ENCODE measurements at places on chromosomes 2 and 18. TPM values are rescaled to one million over a fixed set of nuclear protein-coding genes. Genes with fewer than 3 reads are reported as not detected.

KIAA2012 gene
- not detected for polyA plus RNA-seq

ICOS gene
- polyA plus RNA-seq = 0.80 TPM

SULT1C3 gene
- not detected for polyA plus RNA-seq

CHAC2 gene
- 3.0 TPM for polyA plus RNA-seq

DNA sequence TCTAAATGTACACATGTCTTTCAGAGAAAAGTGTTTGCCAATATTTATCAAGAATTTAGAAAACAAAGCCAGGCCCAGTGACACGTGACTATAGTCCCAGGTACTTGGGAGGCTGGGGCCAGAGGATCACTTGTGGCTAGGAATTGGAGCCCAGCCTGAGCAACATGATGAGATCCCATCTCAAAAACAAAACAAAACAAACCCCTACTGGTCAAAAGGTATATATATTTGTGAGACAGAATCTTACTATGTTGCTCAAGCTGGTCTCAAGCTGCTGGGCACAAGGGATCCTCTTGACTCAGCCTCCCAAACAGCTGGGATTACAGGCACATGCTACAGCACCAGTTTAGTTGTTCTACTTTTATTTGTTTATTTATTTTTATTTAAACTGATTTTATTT is 79.2 kb downstream of the ZDBF2 start:
- no peak overlapping the region for H3K4me3 ChIP-seq
- H3K27me3 ChIP-seq = peaks cover 10% of the 10 kb centered on the region
- H3K4me1 ChIP-seq = no peaks in the 10 kb centered on the region
- H3K36me3 ChIP-seq = no peaks in the 10 kb centered on the region
- DNase-seq = no peak
- H3K27ac ChIP-seq = no peak overlapping the region

GRCh38 chr18:24674200-24674599 is 213.8 kb downstream of the HRH4 start:
- no peak for DNase-seq
- H3K27me3 ChIP-seq = peaks cover 6% of the 10 kb centered on the region
- H3K4me1 ChIP-seq = no peaks in the 10 kb centered on the region
- H3K27ac ChIP-seq = no peak overlapping the region

GRCh38 chr18:48838921-48839818 is 111.6 kb downstream of the SMAD7 start:
- H3K4me3 ChIP-seq = peak overlapping the region; percentile 80
- peak overlapping the region; percentile 98 for H3K27ac ChIP-seq
- H3K36me3 ChIP-seq = no peaks in the 10 kb centered on the region
- peaks cover 5% of the 10 kb centered on the region for H3K27me3 ChIP-seq

DNA sequence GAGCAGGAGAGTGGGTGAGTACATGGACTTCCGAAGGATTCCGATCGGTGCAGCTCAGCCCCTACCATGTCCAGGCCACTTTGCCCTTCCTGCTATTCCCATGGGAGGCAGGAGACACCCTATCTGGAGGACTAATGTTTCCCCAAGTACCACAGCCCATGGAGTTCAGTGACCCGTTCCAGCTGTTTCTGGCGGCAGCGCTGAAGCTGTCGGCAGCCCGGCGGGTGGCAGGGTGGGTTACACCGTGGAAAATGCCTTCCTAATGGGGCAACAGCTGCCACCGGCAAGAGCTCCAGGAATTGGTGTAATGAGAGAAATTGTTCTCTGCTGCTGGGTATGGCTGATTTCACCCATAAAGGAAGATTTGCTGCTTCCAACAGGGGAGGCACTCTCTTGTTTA is 98.3 kb downstream of the MYCN start:
- no peak overlapping the region for H3K27ac ChIP-seq
- H3K4me1 ChIP-seq = no peaks in the 10 kb centered on the region
- H3K4me3 ChIP-seq = no peak overlapping the region
- no peak for DNase-seq

DNA sequence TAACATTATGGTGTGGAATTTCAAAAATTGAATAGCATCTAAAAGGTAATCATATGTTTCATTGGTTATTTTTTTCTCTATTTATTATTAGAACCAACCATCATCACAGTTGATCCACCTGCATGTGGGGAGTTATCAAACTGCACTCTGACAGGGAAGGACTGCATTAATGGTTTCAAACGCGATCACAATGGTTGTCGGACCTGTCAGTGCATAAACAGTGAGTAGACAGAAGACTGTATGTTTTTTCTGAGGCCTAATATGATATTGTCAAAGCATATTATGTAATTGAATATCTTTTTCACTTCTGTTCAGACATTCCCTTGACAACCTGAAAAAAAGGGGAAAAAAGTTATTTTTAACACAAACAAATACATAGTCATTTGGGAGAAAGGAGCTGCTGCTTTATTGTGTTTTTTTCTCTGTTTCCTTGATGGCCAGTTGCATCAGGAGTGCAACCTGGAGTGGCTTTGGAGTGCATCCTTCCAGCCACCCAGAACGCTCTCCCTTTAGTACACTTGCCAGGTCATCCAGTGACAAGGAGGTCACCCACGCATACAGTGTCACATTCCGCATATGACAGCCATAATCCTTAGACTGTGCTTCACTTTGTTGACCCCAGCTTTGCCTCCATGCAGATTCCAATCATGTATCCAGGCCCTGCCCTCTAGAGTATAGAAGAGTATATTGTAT is 98.7 kb downstream of the FEZ2 start:
- no peak overlapping the region for H3K4me3 ChIP-seq
- H3K27me3 ChIP-seq = no peaks in the 10 kb centered on the region
- H3K4me1 ChIP-seq = no peaks in the 10 kb centered on the region
- no peak overlapping the region for H3K27ac ChIP-seq
- peaks cover 15% of the 10 kb centered on the region for H3K36me3 ChIP-seq
- DNase-seq = no peak

GRCh38 chr18:43877616-43878321 is 600.5 kb upstream of the SYT4 start:
- no peak overlapping the region for H3K4me3 ChIP-seq
- no peak for DNase-seq
- H3K36me3 ChIP-seq = no peaks in the 10 kb centered on the region
- no peak overlapping the region for H3K27ac ChIP-seq
- no peaks in the 10 kb centered on the region for H3K27me3 ChIP-seq

DNA sequence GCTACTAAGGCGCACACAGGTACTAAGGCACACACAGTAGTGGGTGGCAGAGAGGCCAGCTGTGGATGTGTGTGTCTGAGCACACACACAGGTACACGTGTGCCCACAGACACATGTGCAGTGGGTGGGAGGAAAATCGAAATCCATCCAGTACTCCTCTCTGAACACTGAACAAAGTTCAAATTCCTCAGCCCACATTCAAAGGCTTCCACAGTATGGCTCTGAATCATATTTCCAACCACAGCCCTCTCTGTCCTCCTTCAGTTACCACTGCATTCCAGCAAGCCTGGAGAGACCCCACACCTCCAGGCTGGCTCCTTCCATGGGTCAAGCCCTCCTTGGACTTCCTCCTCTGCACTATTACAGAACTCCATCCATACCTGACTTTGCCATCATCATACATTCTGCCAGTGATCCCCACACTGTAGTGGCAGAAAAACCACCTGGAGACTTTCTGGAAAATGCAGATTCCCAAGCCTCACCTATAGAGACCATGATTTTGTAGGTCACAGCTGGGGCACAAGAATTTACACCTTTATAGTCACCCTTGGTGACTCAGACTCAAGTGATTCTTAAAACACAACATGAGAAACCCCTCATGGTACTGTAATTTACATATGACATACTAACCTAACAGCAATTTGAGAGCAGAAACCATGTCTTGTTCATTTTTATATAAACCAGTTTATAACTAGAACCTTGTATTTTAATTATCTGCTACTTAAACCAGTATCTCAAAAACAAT is 31.4 kb downstream of the EPG5 start:
- no peak overlapping the region for H3K27ac ChIP-seq
- no peak overlapping the region for H3K4me3 ChIP-seq
- H3K4me1 ChIP-seq = peaks cover 48% of the 10 kb centered on the region
- H3K27me3 ChIP-seq = peaks cover 11% of the 10 kb centered on the region

DNA sequence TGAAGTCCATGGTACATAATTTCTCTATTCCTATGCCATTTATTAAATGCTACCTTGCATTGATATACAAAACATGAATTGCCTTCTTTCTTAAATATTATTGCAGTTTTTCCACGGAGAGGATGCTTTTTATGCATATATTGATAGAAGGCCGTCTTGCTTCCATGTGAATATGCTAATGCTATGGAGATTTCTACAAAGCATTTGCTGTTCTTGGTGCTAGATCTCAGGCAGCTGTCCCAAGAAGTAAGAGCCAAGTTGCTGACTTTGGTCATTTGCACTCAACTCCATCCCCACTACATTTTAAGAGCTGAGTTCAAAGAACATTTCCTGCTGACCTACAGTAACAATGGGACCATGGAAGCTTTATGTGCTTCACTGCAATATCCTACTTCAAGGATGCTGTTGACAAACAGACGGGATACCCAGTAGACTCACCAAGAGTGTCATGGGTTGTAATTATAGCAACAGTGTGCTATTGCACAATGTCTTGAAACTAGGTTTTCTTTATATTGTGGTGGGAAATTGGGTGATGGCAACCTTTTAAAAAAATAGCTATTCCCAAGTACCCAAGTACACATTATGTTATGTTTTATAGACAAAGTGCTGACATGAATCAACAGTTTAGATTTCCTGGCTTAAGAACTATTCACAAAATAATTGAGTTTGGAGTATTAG is 1172.4 kb upstream of the PIK3C3 start:
- no peak overlapping the region for H3K4me3 ChIP-seq
- H3K27ac ChIP-seq = no peak overlapping the region
- no peaks in the 10 kb centered on the region for H3K27me3 ChIP-seq
- no peak for DNase-seq
- H3K36me3 ChIP-seq = no peaks in the 10 kb centered on the region

- no peaks in the 10 kb centered on the region for H3K36me3 ChIP-seq
- H3K4me1 ChIP-seq = no peaks in the 10 kb centered on the region
- DNase-seq = no peak
- peaks cover 2% of the 10 kb centered on the region for H3K27me3 ChIP-seq
Measured at GRCh38 chr2:3009005-3009404, 368.6 kb downstream of the EIPR1 start.
